ENCODE measurements at places on chromosomes 3 and 15.

DNA sequence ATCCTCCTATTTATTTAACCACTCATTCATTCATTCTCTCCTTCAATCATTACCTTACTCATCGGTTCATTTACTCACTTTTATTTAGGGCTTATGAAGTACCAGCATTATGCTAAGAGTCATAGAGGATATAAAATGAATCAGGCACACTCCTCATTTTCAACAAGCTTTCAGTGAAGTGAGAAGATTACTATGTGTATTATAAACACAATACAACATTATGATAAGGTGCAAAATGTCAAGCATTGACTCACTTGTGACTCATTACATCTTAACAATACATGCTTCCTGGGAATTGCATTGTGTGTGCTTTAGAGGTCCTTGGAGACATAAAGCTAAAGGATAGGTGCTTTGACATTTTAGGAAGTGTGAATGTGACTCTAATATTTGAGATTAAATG lies 60.4 kb downstream of the PLAAT1 start:
- no peak for DNase-seq

- no peak for DNase-seq
These were observed 22.3 kb upstream of the LMOD3 start for GRCh38 chr3:69144631-69145245.

DNA sequence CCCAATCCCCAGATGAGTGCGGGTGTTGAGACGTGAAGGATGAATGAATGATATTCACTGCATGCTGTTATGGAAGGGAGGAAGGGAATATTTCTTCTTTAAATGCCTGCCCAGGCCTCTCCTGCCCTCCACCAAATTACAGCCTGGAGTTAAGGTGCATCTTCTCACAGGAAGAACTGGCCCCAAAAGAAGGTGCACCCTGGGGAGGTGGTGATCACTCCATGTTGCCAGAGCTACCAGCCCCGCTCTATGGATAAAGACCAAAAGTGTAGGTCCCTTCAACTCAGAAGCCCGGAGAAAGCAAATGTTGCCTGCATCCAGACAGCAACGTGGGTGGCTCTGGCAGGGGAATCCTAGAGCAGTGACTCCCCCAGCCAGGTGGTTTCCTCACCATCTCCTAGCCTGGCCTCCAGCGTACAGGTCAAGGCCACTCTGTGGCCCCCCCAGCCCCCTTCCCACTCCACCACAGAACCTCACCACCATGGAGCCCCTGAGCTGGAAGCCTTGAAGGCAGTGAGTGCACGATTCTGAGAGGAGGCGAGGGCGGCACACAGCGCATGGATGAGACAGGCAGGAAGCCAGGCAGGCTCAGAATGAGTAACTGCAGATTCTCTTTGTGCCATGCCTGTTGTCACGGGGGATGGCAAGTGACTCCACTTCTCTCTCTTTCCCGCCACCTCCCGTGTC lies 3.5 kb upstream of the VIPR1 start:
- no peak for DNase-seq

DNA sequence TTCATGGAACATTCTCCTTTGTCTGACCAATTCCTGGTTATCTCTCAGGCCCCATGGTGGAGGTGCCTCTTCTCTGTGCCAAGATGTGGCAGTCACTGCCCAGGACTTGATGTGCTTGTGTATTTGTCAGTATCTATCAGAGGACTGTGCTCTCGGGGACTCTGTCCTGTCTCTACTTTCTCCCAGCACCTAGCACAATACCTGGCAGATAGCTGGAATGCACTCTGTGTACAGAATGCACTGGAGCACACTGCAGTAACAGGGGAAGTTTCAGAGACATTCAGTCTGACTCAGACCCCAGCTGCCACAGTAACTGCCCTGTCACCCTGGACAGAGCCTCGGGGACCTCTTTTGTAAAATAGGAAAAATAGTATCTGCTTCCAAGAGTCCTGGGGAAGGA lies 34.6 kb upstream of the SV2B start:
- DNase-seq, result no peak

GRCh38 chr3:14797731-14798130 lies 21.0 kb upstream of the FGD5 start:
- no peak for DNase-seq

DNA sequence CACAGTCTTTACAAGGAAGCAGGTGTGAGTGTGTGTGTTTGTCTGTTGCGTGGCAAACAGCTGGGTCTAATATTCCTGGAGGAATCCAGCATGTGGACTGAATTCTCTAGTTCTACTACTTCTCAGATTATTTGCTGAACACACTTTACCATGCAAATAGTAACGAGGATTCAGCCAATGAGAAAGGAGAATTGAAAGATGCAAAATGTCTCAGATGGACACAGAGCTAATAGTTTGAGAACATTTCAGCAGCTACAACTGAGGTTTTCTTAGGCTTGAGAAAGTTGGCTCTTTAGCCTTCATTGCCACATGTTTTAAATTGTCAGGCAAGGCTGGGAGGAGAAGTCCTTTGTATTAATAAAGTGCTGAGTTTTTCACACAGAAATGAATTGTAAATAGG lies 568.0 kb upstream of the MDFIC2 start:
- no peak for DNase-seq

- no peak for DNase-seq
These were observed 13.2 kb upstream of the RPP14 start for GRCh38 chr3:58292866-58293265.

GRCh38 chr3:197511130-197511529 lies 44.6 kb downstream of the BDH1 start:
- no peak for DNase-seq

DNA sequence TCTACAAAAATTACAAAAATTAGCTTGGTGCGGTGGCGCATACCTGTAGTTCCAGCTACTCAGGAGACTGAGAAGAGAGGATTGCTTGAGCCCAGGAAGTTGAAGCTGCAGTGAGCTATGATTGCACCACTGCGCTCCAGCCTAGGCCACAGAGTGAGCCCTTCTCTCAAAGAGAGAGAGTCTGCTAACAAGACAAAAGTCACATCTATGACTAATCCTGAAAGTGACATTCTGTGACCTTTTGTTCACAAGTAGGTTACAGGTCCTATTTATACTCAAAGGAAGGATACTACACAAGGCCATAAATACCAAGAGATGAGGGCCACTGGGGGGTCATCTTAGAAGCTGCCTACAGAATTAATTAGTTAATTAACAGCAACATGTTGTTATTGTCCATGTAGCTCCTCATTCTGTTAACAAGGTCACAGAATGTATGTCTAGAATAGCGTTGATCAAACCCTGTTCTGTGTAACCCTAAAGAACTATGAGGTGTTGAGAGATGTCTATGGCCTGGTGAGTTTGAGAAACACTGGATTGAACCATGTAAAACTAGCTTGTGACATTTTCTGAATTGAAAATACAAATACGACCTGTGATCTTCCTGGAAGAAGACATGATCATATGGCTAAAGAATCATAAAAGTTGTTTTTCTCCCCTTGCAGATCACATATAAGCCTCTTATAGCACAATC lies 97.0 kb downstream of the SAMMSON start:
- DNase-seq, result no peak

GRCh38 chr15:27686369-27686768 lies 412.7 kb downstream of the OCA2 start:
- DNase-seq, result no peak

GRCh38 chr3:167166594-167167253 lies 213.4 kb downstream of the ZBBX start:
- peak; percentile 73 for DNase-seq

All from NCI-H524 (cell line).